G401 (cell line): ENCODE measurements at places on chromosomes 7 and 10.

GRCh38 chr7:19295376-19295775 is 150.2 kb upstream of the FERD3L start:
- no peak for DNase-seq

DNA sequence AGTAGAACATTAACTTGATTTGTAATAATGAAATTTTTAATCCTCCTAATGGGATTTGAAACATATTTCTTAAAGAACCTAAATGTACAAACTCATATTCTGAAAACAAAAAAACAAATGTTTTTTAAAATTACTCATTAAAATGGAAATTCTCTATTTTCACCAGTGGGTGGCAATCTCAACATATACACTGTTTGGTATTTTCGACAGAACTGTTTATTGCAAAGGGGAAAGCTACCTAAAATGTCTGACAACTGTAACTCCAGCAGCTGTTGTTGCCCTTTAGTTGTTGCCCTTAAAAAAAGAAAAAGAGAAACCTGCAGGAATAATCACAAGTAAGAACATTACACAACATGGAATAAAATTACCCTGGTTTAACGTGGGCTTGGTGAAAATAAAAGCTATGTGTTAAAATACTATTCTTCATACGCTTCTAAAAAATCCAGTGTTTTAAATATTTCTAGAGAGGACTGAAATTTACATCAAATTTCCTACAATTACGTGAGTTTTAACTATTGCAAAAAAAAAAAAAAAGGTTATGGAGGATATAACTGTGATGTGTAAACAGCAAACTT is 54.5 kb downstream of the COL1A2 start:
- DNase-seq: peak; percentile 49

DNA sequence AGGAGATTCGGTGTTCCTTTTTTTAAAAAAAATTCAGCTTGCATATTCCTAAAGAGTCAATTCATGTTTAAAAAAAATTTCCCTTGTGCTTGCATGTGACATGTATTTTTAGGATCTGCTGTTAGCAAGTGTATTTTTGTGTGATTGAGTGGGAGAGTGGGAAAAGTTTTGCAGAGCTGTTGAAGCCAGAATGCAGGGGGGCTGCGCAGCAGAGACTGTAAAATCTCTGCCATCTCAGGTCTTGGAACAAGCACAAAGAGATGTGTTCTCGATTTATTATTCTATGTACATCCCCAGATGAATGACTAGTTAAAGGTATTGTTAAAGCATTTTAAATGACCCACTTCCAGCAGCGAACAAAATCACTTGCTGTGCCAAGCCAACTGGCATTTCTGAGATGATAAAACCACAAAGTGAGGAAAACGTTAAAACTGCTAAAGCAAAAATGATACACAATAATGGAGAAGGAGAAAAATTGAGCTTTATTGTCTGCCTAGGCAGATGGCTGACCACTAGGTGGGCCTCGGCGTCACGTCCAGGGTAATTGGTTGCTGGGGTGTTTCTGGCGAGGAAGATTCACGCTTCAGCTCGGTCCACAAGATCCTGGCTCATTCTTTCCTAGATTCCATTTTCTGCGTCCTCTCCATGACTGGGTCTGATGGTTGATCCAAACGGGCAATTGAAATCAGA is 67.0 kb upstream of the ATRNL1 start:
- peak; percentile 62 for DNase-seq

DNA sequence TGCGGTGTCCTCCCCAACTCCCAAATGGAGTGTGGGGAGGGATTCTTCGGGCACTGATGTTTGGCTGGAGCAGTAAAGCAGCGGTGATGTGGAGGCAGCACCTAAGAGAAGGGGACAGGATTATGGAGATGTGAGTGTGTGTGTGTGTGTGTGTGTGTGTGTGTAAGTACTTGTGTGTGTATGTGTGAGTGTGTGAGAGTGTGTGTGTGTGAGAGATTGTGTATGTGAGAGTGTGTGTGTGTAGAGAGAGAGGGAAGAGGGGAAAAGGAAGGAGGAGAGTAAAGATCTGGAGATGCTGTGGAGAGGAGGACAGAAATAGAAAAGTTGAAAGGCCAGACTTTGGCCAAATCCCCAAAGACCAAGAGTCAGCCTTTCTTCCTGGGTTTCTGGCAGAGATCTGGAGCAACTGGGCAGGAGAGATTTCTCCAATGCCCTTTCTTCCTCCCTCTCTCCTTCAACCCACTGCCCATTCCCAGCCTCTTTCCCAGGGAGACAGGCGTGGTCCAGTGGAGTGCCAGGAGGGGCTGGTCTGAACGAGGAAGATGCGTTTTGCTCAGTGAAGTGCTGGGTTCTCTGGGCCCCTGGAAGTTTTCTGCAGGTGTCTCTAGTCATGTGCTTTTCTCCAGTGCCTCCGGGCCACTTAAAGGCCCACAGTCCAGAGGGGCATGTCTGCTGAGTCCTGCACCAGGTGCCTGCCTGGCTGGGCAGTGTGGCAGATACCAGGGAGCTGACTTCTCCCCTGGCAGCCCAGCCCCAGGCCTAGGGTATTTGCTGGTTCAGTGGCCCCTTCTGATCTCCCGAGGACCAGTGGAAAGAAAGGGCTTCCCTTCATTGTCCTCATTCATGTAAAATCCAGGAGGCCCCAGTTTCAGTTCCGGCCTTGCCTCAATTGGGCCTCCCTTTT is 60.5 kb downstream of the HK1 start:
- no peak for DNase-seq

DNA sequence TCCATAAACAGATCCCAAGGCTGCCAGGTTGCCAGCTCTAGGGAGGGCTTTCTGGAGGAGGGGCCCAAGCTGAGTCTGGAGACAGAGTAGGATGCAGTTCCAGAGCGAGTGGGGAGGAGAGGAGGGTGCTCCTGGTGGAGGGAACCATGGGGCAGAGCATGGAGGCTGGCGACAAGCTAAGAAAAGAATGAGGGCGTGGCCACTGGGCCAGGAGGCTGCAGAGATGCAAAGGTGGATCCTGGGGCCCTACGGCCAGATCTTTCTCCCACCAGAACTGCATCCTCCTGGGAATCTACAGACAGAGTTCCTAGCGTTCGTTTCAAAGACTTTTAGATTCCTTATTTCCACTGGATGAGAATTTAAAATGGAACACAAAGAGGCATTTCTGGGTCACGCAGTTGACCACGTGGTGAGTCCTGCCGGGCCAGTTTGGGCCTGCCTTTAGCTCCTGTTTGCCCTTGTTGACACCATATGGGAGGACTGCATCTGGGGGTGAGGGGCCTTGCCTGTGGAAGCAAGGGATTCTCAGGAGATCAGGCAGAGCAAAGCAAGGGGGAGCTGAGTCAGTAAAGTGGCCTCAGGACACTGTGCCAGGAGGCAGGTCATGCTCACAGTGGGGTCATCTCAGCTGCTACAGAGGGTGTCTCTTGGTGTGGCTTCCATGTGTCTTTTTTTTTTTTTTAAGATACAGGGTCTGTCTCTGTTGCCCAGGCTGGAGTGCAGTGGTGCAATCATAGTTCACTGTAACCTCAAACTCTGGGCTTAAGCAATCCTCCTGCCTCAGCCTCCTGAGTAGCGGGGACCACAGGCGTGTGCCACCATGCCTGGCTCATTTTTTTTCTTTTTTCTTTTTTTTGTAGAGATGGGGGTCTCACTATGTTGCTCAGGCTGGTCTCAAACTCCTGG is 137.8 kb downstream of the SH3PXD2A start:
- DNase-seq: no peak

GRCh38 chr10:125144693-125145623 is 15.4 kb downstream of the CTBP2 start:
- no peak for DNase-seq

GRCh38 chr10:13587391-13587790 is 626 bp downstream of the PRPF18 start:
- peak; percentile 15 for DNase-seq

DNA sequence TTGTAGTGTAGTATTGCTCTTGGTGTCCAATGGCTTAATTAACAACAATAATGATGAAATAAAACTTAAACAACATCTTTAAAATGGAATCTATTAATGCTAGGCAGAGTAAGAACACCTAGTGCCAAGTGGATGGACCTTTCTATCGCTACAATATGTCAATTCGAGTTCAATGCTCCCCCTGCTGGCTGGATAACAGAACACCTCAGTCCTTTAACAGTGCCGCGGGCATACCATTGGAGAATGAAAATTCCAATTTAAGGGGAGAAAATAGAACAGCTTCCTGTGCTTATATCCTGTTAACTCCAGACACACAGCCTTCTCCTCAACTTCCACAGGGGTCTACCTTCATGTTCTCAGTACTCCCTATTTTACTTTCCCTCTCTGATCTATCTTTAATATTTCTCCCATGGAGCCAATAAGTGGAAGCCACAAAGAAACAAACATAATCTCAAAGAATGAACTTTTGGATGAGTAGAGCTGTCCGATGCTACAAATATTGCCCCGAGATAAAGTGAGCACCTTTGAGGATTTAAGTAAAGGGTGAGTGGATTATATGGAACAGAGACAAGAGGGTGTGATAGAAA is 41.4 kb downstream of the COL1A2 start:
- DNase-seq: peak; percentile 64

GRCh38 chr10:69901628-69902505 is 100.2 kb downstream of the COL13A1 start:
- DNase-seq: peak; percentile 70

DNA sequence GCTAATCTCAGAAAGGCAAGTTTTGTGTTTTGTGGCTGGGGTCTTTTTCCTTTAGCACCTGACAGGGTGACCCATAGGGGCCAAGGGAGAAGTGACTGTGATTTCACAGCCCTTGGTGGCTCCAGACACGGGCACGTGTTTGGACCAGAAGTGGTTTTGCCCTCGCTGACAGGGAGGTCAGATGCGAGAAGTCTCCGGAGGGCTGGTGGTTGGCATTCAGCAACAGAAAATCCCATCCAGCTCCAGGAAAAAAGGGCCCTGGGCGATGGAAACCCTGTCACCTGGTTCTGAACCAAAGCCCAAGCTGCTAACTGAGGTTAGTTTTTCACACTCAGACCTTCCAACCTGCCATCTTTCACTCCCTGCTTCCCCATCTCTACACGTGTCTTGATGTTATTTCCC is 272.9 kb downstream of the TRIL start:
- no peak for DNase-seq

DNA sequence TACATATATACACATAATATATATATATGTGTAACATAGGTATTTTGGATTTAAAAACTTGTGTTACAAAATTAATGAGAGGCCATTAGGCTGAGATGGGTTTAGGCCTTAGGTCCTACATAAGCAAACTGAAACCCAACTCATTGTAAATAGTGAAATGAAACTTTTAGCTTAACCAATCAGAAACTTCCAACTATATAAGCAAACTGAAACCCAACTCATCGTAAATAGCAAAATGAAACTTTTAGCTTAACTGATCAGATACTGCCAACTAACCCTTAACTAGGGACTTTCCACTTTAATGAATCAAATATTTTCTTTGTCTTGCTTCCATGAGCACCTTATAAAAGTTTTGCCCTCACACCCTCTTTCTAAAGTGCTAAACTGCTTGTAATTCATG is 17.3 kb upstream of the SAMD9L start:
- no peak for DNase-seq

DNA sequence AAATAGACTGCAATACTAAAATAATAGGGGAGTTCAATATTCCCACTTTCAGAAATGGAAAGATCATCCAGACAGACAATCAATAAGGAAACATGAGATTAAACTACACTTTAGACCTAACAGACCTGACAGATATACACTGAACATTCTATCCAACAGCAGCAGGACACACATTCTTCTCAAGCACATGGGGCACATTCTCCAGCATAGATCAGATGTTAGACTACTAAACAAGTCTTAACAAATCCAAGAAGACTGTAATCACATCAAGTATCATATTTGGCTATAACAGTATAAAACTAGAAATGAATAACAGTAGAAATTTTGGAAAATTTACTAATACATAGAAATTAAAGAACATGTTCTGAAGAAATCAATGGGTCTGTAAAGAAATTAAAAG is 458.9 kb upstream of the ANKRD30A start:
- DNase-seq: no peak

DNA sequence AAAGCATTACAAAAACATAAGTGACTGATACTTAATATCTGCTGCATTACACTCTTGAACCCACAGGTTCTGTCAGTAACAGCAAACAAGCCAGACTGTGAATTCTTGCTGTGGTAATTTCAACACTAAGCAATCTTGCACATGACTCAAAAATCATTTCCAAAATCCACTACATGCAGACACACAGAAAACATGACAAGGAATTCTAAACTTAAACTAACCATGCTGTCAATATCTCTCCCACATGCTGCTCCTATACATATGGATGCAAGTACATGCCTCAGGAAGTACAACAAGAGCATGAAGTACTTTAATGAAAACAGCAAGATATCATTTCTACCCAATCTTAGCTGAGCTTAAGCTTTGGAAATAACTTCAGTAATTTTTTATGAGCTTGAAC is 890.2 kb upstream of the KCND2 start:
- peak; percentile 20 for DNase-seq

DNA sequence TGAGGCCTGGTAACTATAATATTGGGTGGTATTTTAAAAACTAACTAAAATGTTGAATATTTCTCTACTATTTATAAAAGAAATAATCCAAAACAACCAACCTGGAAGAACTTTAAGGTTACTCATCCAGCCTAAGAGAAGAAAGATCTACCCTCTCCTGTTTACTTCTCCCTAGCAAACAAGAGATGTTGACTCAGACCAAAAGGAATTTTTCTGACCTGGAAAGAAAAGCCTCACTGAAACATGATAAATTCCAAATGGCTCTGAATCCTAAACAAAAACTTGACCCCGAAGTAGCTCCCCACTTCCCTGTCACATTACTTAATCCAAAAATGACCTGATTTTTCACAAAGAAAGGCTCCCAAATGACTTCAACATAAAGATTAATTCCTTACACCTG is 101.2 kb downstream of the PARD3 start:
- no peak for DNase-seq

GRCh38 chr7:44259547-44260457 is 59.0 kb downstream of the YKT6 start:
- DNase-seq: peak; percentile 85

DNA sequence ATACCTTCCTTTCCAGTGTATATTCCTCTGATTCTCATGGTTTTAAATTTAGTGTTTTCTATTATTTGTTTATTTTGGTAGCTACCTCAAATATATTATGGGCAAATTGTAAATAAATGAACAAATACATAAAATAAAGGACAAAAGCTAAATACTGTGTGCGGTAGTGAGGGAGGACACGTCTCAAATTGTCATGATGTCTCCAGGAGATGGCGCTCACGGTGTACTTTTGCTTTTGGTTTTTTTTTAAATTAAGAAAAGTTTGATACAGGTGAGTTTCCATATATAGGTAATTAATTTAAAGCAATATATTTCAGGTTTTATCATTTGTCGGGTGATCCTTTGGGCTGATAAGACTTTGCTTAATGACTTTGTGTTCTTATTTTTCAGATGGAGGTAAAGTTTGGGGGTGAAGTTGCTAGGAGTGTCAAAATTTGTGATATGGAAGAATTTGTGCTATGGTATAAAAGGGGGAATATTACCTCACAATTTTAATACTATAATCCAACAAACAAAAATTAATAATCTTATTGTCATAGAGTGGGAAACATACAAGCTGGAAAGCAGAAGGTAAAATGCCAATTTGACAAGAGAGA is 68.4 kb upstream of the TMEM229A start:
- peak; percentile 8 for DNase-seq

GRCh38 chr10:32077896-32078485 is 21.8 kb upstream of the KIF5B start:
- no peak for DNase-seq
